ENCODE measurements at places on chromosomes 1 and 21.

DNA sequence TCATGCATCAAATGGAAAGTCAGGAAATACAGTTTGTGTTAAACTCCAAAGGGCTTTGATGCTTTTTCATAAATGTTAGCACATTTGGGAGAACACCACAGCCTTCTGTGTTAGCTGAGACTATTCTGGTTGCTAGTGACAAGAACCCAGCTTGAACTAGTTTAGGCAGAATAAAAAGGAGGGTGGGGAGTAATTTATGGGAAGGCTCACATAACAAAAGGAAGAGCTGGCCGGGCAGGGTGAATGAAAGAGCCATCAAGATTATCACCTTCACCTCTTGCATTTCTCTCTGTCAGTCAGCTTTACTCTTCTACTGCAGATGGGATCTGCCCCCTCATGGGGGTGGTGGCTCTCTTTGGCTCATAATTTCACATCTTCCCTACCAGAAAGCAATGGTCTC is 75.4 kb upstream of the VTCN1 start:
- no peak for DNase-seq

GRCh38 chr1:201354151-201354900 is 23.2 kb downstream of the TNNT2 start:
- DNase-seq, result no peak

- no peak for DNase-seq
Observed at GRCh38 chr1:164673584-164674214, 114.7 kb downstream of the PBX1 start.

GRCh38 chr1:17200756-17201155 is 4.2 kb upstream of the PADI1 start:
- no peak for DNase-seq

GRCh38 chr21:34157521-34157920 is 84.1 kb downstream of the MRPS6 start:
- no peak for DNase-seq

GRCh38 chr1:32063261-32063681 is 9.5 kb upstream of the TMEM39B start:
- no peak for DNase-seq

DNA sequence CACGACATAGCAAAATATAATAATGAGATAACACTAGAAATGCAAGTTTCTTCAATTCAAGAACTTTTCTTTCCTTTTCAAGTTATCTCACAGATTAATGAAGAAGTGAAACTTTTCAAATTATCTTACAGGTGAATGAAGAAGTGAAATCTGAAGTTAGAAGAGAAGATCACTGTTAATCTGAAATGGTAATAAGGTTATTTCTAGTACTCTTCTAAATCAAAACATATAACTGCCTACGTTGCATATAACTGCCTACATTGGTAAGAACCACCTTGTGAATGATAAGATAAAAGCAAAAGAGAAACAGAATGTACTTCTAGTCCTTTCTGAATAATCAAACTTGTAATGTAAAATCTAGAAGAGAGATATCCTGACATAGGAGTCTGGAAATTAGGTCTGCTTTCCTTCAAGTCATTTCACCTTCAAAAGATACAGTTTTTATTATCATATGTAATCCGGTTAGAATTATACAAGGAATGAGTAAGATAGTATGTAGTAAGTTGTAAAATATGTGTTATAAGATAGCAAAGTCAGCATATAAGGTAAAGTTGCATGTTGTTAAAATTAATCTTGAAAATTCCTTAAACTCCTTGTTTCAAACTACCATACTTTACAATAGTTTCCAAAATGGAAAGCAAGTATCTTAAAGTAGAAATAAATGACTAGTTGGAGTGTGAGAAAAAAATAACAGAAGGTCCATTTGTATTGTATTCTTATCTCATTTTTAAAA is 522.4 kb upstream of the ZRANB2 start:
- DNase-seq, result no peak

- no peak for DNase-seq
Observed at GRCh38 chr1:46158312-46159281, 16.3 kb upstream of the TSPAN1 start.

- no peak for DNase-seq
Observed at GRCh38 chr1:9417695-9418094, 121.6 kb upstream of the SLC25A33 start.

- no peak for DNase-seq
Observed at GRCh38 chr1:45007311-45007710, 3.8 kb downstream of the HECTD3 start.

DNA sequence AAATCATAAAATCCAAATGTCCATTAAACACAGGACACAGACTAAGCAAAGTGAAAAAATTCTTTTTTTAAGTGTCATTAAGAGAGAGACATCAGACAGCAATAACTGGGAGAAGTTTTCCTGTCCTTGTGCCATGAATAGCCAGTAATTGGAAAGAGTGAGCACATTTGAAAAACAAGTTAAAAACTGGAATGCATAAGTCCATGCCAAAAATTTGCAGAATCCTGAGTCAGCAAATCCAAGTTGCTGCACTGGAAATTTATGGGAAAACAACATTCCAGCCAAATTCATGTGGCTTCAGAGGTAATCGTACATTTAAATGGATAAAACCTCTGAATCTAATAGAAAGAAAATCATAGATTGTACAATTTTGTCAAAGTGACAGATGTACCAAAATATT is 291.4 kb downstream of the LRRC40 start:
- no peak for DNase-seq

- no peak for DNase-seq
Observed at GRCh38 chr1:172824209-172824608, 165.3 kb downstream of the FASLG start.
